ENCODE measurements at places on chromosomes 11 and 22. TPM values are rescaled to one million over a fixed set of nuclear protein-coding genes. Genes with fewer than 3 reads are reported as not detected.

The CNGA4 gene
- total RNA-seq, result 0.09 TPM

The TRIM48 gene
- not detected for total RNA-seq

The KCNQ1 gene
- not detected for total RNA-seq

The NPAS4 gene
- not detected for total RNA-seq

The LMNTD2 gene
- 0.28 TPM for total RNA-seq

The HBB gene
- not detected for total RNA-seq

The FXYD6 gene
- not detected for total RNA-seq

The TRPC6 gene
- 0.09 TPM for total RNA-seq
